Left ventricle myocardium superior (tissue), 1 donor: ENCODE measurements at places on chromosomes 11 and 22.

DNA sequence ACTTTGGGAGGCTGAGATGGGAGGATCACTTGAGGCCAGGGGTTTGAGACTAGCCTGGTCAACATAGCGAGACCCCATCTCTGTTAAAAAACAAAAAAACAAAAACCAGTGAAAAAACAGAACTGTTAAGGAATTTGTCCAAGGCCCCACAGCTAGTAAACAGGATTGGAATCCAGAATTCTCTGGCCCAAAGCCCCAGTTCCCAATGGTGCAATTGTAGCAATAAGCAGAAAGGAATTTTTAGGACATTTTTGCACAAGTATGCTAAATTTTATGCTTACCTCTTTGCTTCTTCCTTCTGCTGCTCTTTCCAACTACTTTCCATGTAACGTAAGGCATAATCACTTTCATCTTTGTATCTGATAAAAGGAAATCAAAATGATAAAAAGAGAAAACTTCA, 11.6 kb downstream of the MISFA start:
- no peak for DNase-seq

GRCh38 chr22:49094151-49094550, 733.5 kb downstream of the BRD1 start:
- no peak for DNase-seq

GRCh38 chr11:46565232-46565840, 28.5 kb downstream of the AMBRA1 start:
- no peak for DNase-seq

DNA sequence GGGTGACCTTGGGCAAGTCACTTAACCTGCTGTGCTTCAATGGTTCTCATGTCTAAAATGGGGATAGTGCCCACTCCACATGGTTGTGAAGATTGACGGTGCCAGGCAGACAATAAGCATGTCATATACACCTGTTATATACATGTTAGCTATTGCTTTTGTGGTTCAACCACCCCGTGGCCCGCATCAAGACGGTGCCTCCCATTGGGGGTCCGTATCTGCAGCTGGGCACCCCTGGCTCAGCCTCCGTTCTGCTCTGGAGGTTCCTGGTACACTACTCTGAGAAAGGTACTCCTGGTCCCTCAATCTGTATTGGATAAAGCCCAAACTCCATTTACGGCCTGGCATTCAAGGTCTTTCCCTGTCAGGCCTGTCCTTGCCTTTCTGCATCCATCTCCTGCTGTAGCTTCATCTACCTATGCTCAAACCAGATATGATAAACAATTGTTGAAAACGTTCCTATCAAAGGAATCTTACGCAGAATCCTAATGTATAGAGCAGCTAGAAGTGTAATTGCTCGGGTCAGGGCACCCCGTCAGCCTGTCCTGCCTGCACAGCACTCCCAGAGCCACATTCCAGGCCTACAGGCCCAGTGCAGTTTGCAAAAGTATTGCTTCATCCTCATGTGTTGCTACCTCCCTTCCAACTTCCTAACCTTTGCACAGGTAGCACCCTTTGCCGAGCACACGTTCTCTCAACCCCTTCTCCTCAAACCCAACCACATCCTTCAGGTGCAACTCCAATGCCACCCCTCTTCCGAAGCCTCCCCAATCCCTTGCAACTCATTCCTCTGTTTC, 194.9 kb downstream of the BCR start:
- DNase-seq = no peak

- peak; percentile 68 for DNase-seq
These were observed 511 bp upstream of the CLCF1 start for GRCh38 chr11:67373648-67374570.

DNA sequence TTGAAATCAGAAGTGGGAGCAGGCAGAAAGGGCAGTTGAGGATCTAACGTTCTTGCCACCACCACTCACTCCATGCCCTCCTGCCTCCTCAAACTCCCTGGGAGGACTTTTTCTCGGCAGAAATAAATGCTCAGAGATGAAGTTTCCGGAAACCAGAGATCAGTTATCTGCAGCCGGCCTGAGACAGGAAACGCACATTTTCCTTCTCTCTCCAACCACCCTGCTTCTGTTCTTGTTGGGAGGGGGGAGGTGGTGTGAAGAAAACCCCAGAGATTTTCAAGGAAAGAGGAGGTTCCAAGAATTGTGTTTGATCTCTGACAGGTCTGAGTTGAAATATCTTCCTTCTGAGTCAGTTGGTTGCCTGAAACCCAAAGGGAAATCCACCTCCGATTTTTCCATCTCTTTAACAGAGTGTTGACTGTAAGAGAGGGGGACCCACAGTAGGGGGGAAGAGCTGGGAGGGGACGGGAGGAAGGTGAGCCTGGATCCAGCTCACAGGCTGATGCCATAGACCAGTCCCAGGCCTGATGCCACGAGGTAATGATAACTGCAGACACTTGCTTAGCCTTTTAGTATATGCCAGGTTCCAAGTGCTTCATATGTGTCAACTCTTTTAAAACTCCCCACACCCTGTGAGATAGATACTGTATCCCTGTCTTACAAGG, 100.8 kb downstream of the TRAF6 start:
- no peak for DNase-seq

DNA sequence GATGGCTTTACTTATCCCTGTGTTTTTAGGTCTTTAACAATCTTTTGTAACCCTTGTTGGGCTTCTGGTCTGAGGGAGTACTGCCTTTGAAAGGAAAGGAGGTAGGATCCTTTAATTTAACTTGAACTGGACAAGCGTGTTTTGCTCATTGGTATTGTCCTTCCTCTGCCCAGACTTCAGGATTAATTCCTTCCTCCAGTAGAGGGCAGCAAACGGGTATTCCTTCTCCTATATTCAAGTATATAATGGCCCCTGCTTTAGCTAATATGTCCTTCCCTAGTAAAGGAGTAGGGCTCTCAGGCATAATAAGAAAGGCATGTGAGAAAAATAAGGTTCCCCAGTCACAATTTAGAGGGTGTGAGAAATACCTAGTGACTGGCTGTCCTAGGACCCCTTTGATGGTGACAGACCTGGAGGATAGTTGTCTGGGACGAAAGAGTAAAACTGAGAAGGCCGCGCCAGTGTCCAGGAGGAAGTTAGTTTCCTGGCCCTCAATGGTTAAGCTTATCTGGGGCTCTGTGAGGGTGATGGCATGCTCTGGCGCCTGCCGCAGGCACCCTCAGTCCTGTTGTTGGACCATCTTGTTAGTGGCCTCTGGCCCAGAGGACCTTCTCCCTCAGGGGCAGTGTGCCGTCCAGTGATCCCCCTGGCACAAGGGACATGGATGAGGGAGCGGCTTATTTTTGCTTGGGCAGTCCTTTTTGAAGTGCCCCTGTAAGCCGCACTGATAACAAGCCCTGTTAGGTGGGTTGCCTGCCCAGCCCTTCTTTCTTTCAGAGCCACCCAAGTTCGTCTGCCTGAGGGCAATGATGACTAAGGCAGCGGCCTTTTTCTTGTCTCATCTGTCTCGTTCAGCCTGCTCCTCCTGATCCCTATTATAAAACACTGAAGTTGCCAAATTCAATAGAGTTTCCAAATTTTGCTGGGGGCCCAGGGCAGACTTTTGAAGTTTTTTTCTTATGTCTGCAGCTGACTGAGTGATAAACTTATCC, 51.8 kb downstream of the C11orf71 start:
- no peak for DNase-seq

DNA sequence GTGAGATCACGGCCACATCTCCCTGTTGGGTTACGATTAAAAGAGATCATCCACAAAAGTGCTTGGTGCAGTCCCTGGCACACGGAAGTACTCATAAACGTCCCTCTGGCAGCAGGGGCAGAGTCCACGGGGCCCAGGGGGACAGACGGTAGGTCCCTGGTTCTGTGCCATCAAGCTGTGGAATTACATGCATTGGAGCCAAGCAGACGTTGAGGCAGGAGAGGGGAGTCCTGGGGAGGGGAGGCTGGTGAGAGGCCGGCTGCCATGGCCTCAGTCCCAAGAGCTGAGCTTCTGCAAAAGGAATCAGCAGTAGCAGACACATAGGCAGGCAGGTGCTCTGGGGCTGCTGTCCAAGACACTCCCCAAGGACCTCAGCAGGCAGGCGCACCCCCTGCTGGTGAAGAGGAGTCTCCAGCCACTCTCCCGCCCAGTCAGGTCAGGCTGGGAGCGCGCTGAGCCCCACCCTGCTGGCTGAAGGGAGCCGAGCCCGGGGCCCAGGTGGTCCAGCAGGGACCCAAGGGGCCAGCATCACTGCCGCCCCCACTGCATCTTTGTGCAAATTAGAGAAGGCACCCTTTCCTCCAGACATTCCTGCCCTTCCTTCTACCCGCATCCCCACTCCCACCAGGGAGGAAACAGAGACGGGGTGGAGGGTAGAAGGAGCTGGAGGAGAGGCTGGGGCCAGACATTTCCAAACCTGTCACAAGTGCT, 7.6 kb upstream of the KCTD17 start:
- peak; percentile 79 for DNase-seq
